ENCODE measurements at places on chromosomes 3 and 15.

- DNase-seq: no peak
Measured at GRCh38 chr3:14647976-14648955, 3.3 kb upstream of the CCDC174 start.

DNA sequence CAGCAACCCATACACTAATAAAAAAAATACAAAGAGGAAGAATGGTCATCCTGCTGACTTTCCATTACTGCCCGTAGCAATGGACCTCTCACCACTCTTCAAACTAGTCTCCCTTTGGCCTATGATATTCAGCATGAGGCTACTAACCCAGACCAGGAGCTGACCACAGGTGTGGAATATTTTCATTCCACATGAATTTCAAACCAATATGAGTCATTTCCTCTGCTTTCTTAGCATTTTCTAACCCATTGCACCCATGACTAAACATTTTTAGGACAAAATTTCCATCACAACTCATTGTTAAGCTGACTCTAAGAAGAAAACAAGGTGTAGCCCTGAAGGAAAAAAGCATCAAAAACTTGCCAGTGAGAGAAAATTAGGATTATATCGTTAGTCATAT lies 34.0 kb upstream of the ZPLD1 start:
- DNase-seq: no peak

GRCh38 chr3:184460276-184460675 lies 80.4 kb downstream of the CHRD start:
- no peak for DNase-seq

DNA sequence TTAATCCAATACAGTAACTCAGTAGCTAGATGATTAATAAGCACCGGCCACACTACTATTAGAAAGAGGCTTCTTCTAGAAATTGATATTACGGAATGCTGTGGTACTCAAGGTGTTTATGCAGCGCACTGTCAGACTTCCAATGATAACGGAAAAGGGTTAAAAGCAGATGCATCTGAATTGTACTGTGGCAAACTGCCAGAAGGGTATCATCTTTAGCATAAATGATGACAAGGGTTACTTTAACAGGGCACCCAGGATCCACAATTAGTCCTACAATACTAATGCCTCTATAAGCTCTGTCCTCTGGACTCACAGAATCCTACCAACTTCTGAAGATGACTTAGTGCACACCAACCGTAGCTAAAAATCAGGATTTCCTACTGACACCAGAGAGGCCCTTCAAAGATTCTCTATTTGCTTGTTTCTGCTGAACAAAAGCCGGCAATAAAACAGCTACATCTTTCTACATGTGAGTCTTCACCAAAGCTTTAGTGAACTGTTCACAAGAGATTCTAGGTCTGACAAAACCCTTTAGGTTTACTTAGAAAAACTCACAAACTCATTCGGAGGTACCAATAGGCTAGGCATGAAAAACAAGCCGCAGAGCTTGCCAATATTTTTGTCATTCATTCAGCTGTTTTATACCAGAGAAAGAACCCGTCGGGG lies 7.1 kb downstream of the SATB1 start:
- no peak for DNase-seq

- DNase-seq: no peak
Measured at GRCh38 chr15:74423431-74424257, 10.1 kb downstream of the SEMA7A start.

GRCh38 chr3:27528791-27529190 lies 44.6 kb upstream of the SLC4A7 start:
- no peak for DNase-seq

- no peak for DNase-seq
Measured at GRCh38 chr3:5276934-5277333, 89.4 kb downstream of the EDEM1 start.

GRCh38 chr15:90230071-90230494 lies 3.7 kb downstream of the CIB1 start:
- no peak for DNase-seq

GRCh38 chr15:89039142-89039541 lies 49.1 kb upstream of the ABHD2 start:
- no peak for DNase-seq

GRCh38 chr3:23114432-23114831 lies 88.7 kb upstream of the UBE2E2 start:
- no peak for DNase-seq

GRCh38 chr3:127588806-127589577 lies 1.5 kb downstream of the TPRA1 start:
- no peak for DNase-seq

GRCh38 chr15:41583795-41584194 lies 24.8 kb downstream of the TYRO3 start:
- DNase-seq: no peak

DNA sequence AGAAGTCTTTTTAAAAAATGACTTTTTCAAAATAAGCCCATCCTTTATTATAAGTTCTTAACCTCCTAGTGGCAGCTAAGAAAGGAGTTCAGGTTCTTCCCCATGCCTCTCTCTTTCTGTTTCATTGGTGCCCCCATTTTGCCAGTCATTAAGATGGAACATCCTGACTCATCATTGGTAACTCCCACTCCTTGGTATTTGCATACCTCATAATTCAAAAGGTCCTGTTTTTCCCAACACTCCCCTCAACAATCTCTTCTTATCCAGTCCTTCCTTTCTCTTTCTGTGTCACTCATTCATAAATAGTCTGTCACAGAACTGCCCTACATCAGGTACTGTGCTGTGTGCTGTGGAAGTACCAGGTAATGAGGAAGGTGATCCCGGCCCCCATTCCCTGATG lies 394.0 kb downstream of the FOXP1 start:
- DNase-seq: no peak

GRCh38 chr15:39752991-39753390 lies 29.6 kb downstream of the FSIP1 start:
- DNase-seq: no peak

GRCh38 chr3:31343075-31343474 lies 189.7 kb upstream of the STT3B start:
- no peak for DNase-seq
